ENCODE measurements at places on chromosomes 2 and 18. TPM values are rescaled to one million over a fixed set of nuclear protein-coding genes. Genes with fewer than 3 reads are reported as not detected.

GRCh38 chr2:31124904-31125303 is 13.3 kb downstream of the GALNT14 start:
- DNase-seq, result no peak

DNA sequence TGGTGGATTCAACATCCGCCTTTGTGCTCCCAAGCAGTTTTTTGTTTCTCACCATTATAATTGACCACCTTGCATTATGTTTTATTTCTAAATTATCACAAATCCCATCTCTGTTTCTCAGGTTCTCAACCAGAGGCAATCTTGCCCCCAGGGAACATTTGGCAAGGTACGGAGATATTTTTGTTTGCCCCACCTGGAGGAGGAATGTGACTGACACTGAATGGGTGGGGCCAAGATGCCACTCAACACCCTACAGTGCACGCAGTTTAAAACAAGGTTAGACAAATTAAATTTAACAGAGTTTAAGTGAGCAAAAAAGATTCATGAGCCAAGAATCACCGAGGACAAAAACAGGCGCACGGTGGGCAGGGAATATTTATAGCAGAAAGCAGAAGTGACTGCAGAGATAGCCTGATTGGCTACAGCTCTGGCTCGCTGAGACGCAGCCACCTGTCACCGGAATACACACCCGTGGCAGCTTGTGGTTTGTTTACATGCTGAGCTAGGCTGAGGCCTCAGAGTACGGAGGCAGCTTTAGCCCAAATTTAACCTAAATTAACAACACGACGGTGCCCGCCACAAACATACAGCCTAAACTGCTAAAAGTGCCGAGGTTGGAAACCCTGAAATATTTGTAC is 150.0 kb upstream of the ALKAL2 start:
- peak; percentile 96 for DNase-seq

GRCh38 chr18:79321625-79322405 is 73.9 kb upstream of the NFATC1 start:
- DNase-seq, result no peak

Gene TSN
- total RNA-seq, result 30.0 TPM

DNA sequence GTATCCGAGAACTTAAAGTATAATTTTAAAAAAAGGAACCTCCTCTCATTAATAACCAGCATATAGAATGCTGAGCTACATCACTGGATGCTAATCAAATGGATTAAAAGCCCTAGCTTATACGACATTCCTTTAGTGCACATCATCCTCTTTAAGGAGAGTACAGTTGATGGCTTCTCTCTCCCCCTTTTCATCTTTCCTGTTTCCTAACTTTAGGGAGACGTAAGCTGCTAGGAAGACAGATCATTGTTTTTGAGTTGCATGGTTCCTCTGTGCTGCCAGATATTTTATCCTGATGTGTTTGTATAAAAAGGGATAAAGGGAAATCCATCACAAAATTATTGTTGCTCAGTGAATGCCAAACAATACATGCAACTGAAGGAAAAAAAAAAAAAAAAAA is 94.2 kb downstream of the SLC8A1 start:
- DNase-seq, result no peak

Gene RBM43
- total RNA-seq, result 3.5 TPM

DNA sequence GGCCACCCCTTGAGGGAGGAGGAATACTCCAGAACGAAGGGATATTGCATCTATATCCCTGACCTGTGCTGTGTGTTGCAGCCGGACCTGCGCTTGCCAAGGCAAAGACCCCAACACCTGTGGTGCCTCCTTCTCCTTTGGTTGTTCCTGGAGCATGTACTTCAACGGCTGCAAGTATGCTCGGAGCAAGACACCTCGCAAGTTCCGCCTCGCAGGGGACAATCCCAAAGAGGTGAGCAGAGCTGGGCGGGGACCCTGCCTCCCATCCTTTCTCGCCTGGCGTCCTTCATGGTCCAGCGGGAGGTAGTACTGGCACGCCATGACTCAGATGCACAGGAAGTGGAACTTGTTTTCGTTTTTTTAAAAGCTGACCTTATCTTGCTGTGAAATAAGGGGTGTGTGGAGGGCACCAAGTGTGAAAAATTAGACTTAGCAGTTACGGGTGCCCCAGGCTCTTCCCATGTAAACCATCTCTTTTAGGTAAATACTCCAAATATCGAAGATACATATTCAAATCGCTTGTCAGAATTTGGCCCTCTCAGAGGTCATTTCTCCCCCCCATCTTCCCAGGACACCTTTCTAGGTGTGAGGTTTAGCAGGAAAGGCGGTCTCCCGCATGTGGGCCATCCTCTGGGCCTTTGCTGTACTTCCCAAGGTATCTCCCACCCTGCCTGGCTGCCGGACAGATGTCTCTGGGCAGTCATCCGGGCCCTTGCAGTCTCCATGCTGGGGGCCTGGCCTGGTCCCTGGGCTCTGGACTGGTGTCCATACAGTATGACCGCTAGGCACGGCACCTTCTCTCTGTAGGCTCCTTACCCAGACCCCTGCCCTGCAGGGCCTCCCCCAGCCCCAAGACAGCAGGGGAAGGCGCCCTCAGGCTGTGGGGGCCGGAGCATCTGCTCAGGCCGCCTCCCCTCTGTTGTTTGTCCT is 57.6 kb downstream of the BOLA3 start:
- DNase-seq, result no peak

DNA sequence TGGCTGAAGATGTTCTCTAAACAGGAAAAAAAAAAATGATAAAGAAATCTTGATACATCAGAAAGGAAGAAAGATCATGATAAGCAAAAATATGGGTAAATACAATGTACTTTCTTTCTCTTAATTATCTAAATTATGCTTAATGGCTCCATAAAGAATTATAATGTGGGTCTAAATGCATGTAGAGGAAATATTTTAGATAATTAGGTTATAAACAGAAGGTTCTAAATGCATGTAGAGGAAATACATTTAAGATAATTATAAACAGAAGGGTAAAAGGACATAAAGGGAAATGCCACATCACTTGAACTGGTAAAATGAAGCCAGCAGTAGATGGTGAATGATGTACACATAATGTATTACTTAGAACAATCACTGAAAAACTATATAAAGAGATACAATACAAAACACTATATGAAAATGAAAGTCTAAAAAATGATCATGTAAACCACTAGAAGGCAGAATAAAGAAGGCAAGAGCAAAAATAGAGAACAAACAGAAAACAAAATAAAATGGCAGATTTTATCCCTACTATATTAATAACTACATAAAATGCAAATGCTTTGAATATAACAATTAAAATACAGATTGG is 308.4 kb upstream of the CDH2 start:
- no peak for DNase-seq

DNA sequence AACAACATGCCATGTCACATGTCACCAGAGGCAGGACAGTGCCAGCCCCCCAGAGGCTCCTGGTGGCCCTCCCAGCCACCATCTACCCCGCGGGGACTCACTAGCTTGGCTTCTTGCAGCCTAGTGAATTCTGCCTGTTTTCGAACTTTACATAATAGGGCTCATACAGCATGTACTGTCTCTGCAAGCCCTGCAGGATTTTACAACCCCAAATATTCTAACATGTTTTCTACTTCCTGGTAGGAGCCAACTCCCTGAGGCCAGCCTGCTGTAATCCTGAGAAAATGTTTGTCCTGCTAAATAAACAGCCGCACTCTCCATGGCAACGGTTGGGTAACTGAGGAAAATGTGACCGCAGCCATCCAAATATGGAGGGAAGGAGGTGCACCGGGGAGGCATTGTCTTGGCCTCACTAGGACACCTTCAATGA is 2.7 kb downstream of the PER2 start:
- no peak for DNase-seq

DNA sequence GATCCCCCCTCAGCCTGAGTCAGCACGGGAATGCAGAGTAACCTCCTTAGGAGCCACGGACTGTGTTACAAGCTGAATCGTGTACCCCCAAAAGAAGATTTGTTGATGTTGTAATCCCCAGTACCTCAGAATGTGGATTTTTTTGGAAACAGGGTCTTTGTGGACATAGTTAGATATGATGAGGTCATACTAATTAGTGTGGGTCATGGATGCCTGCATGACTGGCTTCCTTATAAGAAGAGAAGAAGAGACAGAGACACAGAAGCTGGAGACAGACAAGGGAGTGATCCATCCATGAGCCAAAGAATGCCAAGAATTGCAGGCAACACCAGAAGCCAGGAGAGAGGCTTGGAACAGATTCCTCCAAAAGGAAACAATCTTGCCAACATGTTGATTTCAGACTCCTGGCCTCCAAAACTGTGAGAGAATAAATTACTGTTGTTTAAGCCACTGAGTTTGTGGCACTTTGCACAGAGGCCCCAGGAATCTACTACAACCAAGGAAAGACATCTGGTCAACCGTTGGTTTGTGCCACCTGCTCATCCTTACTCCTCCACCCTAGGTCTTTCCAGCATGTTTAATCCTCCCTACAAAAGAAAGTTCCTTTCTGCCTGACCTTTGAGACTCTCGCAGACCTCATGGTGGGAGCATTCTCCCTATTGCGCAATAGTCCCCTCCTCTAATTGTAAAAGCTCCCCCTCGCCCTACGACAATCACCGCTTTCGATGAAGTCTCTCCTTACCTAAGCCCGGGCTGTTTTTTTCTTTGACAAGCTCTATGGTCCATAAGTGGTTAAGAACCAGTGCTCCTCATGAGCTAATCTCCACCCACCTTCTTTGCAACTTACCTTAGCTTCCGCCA is 91.6 kb downstream of the DNER start:
- no peak for DNase-seq
